M059J (cell line): ENCODE measurements at places on chromosomes 7 and 10.

DNA sequence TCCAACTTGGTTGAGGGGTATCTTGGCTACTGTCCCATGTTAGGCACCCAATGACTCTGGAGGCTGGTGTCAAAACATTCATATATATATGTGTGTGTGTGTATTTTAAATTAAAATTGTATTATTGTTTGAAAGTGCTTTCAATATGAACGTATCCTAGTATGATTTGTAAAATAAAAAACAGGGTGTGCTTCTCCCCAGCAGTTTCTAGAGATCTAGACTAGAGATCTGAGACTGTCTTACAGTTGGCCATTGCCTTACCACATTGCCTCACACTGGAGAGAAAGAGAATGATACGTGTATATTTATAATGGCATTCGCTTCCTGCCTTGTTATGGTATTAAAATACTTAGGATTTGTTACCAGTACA lies 1.2 kb downstream of the BAG3 start:
- DNase-seq = peak; percentile 77

DNA sequence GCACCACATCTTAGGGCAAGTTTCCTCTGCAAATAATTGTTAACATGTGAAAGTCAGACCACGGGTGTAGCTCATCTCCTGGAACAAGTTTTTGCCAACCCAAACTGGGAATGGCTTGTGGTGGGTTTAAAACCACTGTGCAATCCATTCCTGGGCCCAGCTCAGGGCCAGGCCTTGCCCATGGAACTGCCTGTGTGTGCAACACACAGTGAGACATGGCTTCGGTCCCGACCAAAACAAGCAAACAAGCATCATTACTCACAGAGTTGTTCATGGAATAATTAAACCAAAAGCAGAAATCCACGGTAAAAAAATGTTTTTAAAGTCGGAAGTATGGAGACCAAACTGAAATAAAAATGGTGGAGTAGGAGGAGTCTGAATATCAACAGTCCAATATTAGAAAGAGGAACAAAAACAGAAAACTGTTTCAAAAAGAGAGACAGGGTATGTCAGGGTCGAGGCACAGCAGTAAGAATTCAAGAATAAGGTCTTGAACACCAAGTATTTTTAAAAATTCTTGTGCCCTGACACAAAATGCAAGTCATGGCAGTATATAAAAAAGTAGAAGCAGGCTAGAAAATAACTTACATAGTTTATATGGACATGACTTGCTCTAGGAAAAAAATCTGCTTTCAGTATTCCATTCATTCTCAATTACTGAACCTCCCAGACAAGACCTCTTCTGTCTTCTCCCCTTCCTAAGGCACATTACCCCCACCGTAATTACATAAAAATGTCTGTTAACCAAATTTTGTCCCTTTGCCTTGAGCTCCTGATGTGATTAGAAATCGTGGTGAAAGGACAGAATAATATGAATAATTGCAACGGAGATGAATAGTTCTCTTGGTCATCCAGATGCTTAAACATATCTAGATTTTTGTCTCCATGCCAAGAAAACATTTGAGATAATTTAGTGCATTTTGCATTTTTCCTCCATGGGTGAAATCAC lies 88.4 kb downstream of the FAS start:
- DNase-seq = no peak

DNA sequence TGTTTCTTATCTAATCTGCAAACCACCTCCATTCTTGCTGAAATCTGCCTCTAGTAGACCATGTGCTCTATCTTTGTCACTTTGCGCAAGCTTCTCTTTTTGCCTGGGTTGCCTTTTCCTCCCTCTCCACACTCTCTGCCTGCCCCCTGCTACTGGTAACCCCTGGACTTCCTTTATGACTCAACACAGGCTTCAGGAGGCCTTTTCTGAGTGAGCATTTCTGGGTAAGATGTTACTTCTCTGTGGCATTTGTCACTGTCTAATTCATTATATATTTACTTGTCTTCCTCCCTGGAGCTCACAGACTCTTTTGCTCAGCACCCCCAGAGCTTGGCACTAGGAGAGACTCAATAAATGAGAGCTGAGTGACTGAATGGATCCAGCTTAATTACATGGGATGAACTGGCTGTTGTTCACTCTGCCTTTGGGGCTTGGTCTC lies 8.4 kb downstream of the GOLGA7B start:
- peak; percentile 35 for DNase-seq

DNA sequence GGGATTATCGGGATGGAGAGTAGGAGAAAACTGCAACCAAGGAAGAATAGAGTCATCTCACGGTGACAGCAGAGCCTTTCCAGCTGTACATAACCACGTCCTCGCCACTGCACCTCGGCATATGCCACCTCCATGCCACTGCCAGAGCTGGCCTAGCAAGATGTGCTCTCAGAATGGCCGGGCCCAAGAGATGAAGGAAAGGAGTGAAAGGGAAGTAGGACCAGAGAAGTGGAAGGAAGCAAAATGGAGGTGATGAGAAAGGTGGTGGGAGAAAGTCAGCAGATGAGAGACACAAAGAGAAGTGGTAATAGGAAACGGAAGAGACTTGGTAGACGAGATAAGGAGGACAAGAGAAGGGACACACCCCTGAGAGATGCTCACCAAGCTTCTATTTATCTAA lies 8.0 kb upstream of the CALU start:
- DNase-seq = no peak

- no peak for DNase-seq
These were observed 1.3 kb downstream of the LDB1 start for GRCh38 chr10:102118867-102119266.

GRCh38 chr10:44102726-44103255 lies 282.1 kb downstream of the CXCL12 start:
- peak; percentile 93 for DNase-seq

GRCh38 chr10:132645630-132646442 lies 108.2 kb downstream of the INPP5A start:
- DNase-seq = no peak

DNA sequence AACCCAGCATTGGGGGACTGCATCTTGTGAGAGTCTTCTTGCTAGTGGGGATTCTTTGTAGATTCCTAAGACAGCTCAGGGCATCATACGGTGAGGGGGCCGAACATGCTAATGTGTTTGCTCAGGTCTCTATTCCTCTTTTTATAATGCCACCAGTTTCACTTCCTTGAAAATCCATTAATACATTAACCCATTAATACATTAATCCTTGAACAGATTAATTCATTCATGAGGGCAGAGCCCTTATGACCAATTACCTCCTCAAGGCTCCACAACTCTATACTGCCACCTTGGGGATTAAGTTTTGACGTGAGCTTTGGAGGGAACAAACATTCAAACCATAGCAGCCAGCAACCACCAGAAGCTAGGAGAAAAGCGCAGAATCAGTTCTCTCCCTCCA lies 67.2 kb upstream of the POT1 start:
- DNase-seq = peak; percentile 54

GRCh38 chr10:78871796-78872195 lies 197.0 kb upstream of the ZMIZ1 start:
- no peak for DNase-seq

DNA sequence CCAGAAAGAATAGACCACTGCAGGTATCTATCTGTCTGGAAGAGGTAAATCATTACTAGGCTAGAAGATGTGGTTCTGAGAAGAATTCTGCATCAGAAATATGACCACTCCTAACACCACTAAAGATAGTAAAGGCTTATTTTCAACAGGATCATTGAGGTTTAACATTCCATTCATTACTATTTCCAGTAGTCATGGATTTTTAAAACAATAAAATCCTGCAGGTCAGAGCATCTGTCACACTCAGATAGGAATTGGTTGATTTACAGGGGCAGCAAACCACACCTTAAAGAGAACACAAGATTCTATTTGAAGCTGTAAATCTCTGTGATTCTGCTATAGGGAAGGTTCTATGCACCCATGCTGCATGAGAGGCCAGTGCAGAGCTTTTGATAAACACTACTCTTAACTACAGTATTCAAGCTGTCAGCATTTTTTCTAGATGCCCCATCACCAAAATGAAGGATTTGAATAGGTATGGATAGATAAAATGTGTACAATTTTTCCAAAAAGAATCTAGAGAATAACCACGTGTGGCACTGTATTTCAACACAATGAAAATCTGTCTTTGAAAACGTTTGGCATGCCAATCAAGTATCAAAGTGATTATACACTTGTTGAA lies 14.6 kb downstream of the LRRC17 start:
- DNase-seq = peak; percentile 86

GRCh38 chr10:104501864-104502579 lies 139.1 kb upstream of the SORCS3 start:
- DNase-seq = no peak

- DNase-seq = peak; percentile 80
These were observed 196.8 kb downstream of the REEP3 start for GRCh38 chr10:63718006-63718405.

GRCh38 chr10:23337616-23338015 lies 7.0 kb downstream of the C10orf67 start:
- no peak for DNase-seq

DNA sequence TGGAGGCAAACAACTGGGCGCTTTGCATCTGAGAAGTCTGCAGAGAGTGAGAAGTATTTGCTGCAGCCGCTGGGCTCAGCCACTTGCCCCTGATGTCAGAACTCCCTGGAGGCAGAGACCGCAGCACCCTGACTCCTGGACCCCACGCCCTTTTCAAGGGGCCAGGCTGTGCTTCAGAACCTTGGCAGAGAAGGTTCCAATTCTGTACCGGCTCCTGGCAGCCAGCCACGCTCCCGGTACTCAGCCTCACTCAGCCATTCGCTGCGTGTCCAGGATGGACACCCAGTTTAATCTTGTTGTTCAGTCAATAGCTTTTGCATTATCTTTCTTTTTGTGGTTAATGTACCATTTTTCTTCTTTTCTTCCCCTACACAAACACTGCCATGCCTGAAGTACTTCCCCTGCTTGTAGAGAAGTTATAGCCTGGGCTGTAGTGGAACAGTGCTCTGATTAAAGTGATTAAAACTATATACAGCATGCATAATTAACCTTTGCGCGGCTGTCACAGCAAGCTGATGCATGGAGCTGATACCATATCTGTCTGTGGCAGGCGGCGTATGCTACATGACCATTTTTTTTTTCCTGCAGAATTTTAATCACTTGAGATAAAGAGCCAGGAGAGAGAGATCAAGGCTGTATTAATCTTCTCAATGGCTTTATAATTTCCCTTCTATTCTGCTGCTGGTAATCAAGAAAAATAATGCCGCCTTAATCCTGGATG lies 578.5 kb downstream of the SDK1 start:
- no peak for DNase-seq

DNA sequence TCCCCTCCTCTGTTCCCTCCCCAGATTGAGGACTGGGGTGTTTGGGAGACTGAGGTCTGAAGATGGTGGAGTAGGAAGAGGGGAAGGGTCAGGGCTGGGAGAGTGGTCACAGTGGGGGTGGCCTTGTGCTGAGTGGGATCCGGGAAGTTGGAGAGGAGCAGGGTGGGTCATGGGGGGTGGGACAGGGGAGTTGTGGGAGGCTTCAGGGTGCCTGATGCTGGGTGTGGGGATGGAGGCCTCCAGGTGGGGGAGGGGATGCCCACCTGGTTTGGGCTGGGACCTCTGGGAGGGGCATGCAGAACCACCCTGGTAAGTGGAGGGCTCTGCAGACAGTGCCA lies 2.6 kb downstream of the ZNF775 start:
- no peak for DNase-seq

DNA sequence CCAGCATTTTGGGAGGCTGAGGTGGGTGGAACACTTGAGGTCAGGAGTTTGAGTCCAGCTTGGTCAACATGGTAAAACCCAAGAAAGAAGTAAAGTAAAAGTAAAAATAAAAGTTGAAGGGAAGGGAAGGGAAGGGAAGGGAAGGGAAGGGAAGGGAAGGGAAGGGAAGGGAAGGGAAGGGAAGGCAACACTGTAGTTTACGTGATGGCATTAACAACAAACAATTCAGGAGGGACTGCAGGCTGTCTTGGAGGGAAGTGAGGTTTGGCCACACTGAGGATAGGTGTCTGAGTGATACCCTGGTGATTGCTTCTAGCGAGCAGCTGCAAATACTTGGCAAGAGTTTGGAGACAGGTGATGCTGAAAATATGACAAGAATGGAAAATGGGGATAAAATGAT lies 298.0 kb downstream of the CALN1 start:
- DNase-seq = no peak

DNA sequence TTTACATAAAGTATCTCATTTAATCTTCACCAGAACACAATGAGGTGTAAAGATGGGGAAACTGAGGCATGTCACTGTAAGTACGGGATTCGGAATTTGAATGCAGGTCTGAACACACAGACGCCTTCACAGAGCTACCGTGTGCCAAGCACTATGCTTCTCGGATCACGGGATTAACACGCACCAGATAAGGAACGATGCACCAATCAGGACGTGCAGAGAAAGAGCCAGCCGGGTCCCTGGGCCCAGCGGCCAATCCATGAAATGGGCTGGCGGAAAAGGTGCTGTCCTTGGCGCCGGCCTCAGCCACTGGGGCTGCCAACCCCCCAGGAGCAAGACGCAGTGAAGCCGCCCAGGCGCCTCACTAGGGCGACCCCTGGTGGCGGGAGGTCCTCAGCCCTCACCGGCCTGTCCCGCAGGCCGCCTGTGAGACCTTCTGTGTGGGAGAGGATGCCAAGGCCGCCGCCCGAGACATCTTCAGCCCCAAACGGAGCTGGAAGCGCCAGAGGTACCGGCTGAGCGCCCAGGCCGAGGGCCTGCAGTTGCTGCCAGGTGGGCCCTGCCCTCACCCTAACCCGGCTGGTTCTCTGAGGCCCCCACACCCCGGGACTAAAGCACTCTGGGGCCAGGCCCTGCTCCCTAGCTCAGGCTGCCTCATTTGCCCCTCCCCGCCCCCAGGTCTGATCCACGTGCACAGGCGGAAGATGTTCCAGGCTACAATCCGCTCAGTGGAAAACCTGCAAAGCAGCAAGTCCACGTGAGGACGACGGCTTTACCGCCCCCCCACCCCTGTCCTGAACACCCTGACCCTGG lies 15.6 kb downstream of the ATG9B start:
- no peak for DNase-seq

- no peak for DNase-seq
These were observed 136.7 kb downstream of the PLPP4 start for GRCh38 chr10:120593693-120594092.

DNA sequence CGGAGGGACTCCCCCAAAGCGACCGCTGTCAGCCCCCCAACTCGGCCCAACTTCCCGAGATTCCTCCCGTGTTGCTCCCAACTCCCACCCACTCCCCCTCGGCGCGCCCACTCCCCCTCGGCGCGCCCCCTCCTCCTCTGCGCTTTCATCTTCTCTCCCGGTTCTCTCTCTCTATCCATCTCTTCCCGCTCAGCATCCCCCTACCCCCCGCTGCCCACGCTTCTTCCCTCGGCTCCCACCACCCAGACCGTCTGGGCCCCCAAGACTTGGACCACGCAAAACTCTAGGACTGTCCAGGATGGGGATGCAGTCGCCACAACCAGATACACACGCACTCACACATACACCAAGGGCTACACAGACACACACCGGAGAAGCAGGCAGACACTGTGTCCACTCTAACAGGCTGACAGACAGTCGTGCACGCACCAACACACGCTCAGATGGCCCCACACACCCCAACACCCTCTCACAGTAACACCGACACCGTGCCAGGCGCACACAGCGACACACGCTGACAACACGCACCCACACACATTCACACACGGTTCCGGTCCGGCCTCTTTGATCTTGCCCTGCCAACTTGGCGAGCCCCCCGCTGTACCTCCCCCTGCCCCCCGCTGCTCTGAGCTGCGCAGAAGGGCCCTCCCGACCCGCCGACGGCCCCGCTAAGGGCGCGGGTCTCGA lies 1.1 kb downstream of the GRID1 start:
- no peak for DNase-seq
